NCI-H510A treated with DMSO at 0.1 percent for 48 hours (cell line): ENCODE measurements at places on chromosomes 6 and 20.

GRCh38 chr6:138467901-138468300 lies 31.4 kb downstream of the NHSL1 start:
- DNase-seq, result no peak

- DNase-seq, result no peak
Measured at GRCh38 chr20:13717631-13718044, 67.1 kb downstream of the ESF1 start.

- DNase-seq, result no peak
Measured at GRCh38 chr20:22815603-22816315, 219.4 kb upstream of the SSTR4 start.

DNA sequence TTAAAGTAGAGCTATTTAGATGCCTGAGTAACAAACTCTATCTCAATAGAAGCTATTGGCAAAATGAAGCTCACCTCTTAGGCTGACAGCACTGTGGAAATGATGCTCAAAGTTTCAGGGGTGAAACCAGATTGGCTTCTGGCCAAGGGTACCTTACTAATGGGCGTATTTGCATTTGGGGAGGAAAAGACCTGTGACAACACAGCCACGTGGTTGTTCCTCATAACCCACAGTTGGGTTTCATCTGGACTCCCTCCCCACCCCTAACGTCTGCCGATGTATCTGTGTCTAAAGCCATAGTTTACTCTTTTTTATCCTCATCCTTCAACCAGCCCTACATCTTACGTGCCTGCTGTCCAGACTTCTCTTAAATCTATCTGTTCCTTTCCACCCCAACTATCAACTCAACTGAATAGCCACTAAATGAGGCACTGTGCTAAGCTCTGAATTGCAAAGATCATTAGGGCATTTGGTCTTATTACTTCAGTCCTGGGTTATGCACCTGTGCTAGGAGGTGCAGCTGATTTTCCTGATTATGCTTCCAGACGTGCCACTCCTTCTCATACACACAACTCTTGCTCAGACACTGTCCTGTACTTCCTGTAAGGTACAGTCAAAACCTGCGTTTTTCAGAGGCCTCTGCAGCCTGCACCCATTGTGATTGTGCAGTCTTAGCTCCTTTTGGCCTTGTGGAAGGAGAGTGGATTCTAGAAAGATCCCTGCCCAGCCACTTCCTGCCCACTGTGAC lies 80.6 kb upstream of the ARMC2 start:
- no peak for DNase-seq

DNA sequence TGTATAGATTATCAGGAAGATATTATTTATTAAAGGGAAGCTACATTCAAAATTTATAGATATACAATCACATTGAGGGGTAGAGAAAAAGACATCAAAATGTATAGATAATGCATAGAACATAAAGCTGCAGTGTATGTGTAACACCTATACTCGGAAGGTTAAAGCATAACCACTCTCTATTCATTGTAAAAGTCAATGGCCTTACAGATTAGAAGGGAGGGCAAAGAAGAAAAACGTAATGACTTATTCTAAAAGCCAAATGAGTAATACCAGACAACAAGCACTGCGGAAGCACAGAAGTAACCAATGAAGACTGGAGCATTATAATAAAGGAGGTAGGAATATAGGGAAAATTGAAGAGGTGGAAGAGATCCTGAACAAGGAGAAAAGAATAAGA lies 11.3 kb downstream of the HBS1L start:
- no peak for DNase-seq

- no peak for DNase-seq
Measured at GRCh38 chr20:530321-530720, 13.3 kb downstream of the CSNK2A1 start.

GRCh38 chr20:3339076-3339475 lies 68.4 kb downstream of the DNAAF9 start:
- DNase-seq, result no peak
